ENCODE measurements at places on chromosomes 13 and 19.

- no peak for DNase-seq
Measured at GRCh38 chr13:112716461-112716820, 26.6 kb downstream of the ATP11A start.

- no peak for DNase-seq
Measured at GRCh38 chr13:48585456-48585840, 52.6 kb upstream of the RCBTB2 start.

DNA sequence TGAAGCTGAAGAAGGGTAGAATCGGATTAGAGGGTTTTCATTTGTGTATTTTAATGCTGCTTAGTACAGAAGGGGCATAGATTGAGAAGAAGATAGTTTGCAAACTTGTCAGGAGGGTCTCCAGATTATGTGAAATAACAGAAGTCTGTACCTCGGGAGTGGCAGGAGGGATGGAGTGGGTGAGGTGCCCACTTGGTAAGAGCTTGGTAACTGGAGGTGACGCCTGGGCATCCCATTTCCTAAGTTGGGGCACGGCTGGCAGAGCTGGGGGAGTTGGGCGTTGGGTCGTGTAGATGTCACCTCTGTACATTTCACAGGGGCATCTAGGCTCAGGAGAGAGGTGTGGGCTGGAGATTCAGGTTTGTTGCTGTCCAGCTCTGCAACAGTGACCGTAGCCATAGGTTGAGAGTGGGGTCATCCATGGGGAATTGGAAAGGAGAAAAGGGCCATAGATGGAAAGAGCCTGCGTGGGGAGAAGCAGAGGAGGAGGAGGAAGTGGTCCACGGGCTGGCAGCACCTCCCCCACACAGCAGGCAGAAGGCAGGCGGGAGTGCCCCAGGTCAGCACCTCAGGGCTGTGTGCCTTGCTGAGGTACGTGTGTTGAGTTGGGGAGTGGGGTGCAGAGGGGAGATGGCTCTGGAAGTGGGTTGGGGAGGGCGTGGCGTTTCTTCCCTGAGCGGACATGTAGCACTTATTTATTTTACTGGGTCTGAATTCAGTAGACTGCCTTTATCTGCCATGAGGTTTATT, 31.2 kb downstream of the MPHOSPH8 start:
- no peak for DNase-seq

- DNase-seq, result peak; percentile 62
Measured at GRCh38 chr13:50914848-50915247, 5.3 kb downstream of the RNASEH2B start.

- DNase-seq, result no peak
Measured at GRCh38 chr13:82829040-82829439, 1053.2 kb downstream of the SLITRK1 start.

DNA sequence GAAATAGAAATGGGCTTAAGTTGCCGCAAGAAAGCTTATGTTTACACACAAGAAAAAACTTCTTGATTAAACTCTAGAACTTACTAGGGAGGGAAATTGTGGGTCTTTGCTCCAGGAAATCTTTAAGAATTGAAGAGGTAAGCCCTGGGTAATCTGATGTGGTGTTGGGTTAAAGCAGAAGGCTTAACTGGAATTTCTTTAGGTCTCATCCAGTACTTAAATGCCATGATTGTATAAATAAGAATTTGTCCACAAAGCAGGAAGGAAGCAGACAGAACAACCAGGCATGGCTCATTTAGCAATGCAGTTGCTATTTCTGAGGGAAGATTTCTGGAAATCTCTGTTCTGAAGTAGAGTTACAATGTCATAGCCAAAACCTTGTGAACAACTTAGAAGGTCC, 360.4 kb downstream of the KLF5 start:
- DNase-seq, result no peak

- no peak for DNase-seq
Measured at GRCh38 chr19:46431824-46432223, 3.1 kb upstream of the PNMA8C start.

GRCh38 chr19:49371184-49371583, 7.5 kb downstream of the DKKL1 start:
- no peak for DNase-seq

GRCh38 chr13:25585000-25585399, 213.2 kb downstream of the ATP8A2 start:
- DNase-seq, result no peak

DNA sequence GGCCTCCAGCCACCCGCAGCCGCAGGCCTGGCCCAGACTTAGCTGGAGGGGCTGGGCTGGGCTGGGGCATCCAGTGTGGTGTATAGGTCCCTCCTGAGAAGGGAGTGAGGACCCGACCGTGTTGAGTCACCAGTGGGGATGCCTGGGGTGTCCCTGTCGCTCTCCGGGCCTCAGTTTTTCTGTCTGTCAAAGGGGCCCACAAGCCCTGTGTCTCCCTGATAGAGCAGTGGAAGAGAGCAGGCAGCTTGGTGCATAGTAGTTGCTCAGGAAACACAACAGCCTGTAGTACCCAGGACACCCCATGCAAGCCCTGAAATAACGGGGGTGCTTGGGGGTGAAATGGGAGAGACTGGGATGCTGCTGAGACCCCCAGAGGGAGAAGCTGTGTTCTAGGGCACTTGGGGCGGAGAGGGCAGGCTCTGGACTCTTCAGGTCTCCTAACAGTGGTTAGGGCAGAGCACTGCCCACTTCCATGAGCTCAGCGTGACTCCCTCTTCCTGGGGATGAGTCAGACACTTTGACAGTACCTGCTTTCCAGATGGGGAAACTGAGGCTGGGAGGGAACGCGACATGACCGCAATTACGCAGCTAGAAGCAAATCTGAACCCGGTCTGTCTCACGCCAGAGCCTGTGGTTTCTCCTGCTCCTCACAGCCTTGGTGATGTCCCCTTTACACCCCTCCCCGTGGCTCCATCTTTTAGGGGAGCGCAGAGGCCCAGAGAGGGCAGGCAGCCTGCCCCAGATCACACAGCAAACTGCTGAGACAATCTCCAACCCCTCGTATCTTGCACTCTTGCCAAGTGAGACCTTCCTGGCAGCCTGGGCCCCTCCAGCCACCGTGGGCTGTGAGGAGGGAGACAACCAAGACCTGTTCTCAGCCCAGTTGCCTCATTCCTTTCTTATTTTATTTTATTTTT, 692 bp downstream of the SULT2B1 start:
- DNase-seq, result no peak

DNA sequence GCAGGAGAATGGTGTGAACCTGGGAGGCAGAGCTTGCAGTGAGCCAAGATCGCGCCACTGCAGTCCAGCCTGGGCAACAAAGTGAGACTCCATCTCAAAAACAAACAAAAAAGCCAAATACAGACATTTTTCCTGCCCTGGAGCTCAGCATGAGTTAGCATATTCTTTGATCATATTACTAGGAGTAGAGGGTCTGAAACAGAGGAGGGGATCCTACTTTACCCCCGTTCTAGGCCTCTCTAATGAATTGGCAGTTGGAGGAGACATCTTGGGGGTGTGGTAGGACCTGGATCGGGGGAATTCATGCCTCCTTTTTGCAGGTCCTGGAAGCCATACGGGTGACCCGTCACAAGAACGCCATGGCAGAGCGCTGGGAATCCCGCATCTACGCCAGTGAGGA, 12.3 kb downstream of the MISP start:
- DNase-seq, result no peak

DNA sequence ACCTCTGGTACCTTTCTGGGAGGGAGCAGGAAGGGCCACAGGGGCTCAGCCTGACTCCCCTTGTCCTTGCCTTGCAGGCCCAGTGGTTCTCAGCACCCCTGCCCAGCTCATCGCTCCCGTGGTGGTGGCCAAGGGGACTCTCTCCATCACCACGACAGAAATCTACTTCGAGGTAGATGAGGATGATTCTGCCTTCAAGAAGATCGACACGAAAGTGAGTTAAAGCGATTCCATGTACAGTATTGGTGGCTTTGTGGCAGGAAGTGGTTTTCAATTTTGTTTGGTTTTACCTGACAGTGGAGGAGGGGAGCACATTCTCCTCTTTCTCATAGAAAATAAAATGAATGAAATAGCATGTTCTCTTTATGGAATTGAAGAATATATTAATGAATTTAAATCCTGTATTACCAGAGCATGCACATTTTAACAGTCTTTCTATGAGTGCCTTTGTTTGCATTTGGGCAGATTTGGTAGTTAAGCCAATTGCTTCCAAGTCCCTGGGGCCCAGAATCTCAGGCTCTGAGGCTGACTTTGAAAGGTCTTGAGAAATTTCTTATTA, 4.1 kb downstream of the MAB21L1 start:
- no peak for DNase-seq

GRCh38 chr13:88704600-88705275, 1033.6 kb downstream of the SLITRK5 start:
- peak; percentile 56 for DNase-seq

DNA sequence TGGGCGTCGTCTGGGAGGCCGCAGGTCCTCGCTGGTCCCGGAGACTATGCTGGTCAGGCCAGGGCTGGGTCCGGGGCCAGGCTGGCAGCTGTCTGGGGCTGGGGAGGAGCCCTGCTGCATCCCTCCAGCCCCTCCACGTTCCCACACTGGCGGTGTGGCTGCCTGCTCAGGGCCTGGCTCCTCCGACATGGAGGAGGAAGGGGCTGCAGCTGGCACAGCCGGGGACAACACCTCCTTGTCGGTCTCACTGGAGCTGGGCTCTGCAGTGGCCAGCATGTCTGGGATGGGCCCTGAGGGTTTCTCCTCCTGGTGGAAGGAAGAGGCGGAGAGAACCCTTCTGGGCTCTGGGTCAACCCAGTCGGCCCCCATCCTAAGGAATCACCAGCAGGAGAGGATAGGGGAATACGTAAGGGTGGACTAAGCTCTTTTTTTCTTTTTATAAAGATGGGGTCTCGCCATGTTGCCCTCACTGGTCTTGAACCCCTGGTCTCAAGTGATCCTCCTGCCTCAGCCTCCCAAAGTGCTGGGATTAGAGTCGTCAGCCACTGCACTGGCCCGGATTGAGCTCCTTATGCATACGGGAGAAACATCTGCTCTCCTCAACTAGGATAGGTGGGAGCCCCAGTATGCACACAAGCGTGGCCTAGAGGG, 806 bp downstream of the ZNF414 start:
- no peak for DNase-seq

- peak; percentile 55 for DNase-seq
Measured at GRCh38 chr19:40691421-40692211, 1.2 kb upstream of the NUMBL start.

DNA sequence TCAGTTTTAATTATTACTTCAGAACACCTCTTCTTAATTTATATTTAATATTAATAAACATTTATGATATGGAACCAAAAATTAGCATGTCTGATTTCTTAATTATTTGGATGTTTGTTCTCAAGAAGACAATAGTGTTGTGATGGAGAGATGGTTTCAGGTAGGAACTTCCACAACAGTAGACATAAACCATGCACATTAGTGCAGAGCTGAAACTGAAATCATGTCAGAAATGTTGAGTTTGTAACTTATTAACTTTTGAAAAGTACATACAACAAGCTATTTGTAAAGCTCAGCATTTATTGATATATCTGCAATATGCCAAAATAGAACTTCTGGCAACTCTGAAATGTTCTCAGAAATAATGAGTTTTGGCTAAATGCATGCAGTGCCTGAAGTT, 11.8 kb upstream of the EDNRB start:
- no peak for DNase-seq

GRCh38 chr19:5618591-5618990, 4.0 kb downstream of the SAFB2 start:
- no peak for DNase-seq

DNA sequence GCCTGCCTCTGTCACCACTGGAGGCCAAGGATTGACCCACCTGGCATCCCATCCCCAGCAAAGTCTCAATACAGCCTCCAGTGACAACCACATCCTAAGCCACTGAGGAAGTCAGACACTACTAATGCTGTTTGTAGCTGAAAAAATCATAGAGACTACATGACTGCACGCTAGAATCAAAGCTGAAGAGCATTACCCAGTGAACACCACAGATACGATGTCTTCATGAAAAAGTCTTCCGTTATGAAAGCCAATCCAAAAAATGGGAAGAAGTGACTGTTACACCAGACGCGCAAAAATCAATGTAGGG, 11.1 kb upstream of the NUP62 start:
- DNase-seq, result no peak

GRCh38 chr13:69487576-69487975, 620.0 kb upstream of the ATXN8OS start:
- DNase-seq, result no peak

DNA sequence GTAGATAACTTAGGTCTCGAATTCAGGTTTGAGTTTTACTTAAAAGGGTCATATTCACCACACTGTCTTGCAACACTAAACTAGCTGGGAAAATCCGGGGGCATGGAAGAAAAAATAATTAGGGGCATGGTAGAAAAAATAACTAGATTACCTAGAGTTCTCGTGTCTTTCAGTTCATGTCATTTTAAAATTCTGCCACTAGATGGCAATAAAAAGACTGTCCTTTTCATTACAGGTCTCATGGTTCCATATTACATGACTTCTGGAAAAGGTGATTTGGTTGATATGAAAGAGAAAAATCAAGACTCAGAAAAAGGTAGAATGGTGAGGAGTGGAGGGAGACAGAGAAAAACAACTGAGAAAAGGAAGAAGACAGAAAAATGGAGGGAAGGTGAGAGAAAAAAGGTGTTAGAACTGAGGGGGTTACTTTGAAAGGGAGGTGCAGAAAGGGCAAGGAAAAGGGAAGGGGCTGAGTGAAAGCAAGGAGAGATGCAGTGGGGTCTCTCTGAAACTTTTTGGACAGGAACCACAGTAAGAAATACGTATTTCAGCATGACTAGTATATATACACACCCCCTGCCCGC, 299.0 kb downstream of the KLF12 start:
- DNase-seq, result peak; percentile 90

DNA sequence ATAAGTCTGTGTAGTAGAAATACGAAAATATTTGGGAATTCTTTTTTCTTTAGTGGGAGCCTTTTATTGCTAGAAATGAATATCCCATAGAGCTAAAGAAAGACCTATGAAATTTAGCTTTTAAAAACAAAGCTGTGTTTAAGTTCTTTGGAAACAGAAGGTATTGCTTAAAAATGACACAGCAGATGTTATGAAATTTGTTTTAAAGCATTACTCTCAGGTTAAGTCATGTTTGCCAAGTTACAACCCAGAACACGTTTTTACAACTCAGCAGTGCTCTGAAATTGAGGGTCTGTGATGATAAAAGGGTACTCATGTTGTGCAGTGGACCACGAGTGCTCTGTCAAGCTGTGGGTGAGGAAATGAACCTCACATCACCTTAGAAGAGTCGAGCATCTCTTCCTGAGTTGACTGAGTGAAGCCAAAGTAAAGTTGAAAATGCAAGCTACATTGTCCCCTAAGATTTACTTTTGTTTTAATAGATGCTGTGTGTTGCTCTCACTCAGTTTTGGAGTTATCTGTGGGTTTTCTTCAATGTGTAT, 161.1 kb downstream of the SHISA2 start:
- no peak for DNase-seq

- DNase-seq, result no peak
Measured at GRCh38 chr13:38954844-38955243, 35.8 kb downstream of the STOML3 start.

- DNase-seq, result no peak
Measured at GRCh38 chr13:73924607-73925006, 209.6 kb downstream of the KLF12 start.

- DNase-seq, result peak; percentile 42
Measured at GRCh38 chr19:13665125-13665905, 99.0 kb upstream of the MRI1 start.

DNA sequence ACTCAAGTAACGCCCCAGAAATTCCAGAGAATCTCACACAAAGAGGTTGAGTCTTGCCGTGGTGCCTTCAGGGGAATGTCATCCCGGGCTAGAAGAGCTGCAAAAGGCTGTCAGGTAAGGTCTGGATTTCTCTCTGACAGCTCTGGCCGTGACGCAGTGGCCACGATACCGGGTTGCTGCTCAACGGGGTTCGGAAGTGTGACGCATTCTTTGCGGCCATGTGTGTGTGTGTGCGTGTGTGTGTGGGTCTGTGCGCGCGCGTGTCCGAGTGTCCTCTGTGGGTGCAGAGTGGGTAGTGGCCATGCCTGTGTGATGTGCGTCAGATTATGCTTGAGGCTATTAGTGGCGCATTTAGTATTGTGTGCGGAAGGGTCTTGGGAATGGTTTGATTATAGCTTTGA, 306 bp downstream of the ZNF540 start:
- DNase-seq, result peak; percentile 83

Measured in Karpas-422 (cell line).